ENCODE measurements at places on chromosomes 6 and 20. TPM values are rescaled to one million over a fixed set of nuclear protein-coding genes. Genes with fewer than 3 reads are reported as not detected.

SLC52A3 gene
- polyA plus RNA-seq, result 0.06 TPM

SLC22A23 gene
- 4.9 TPM for polyA plus RNA-seq

HNF4A gene
- 52.3 TPM for polyA plus RNA-seq

SLC25A27 gene
- polyA plus RNA-seq, result 2.5 TPM

COL20A1 gene
- polyA plus RNA-seq, result not detected

NHLRC1 gene
- polyA plus RNA-seq, result 3.5 TPM

FIG4 gene
- 3.8 TPM for polyA plus RNA-seq

EFCAB8 gene
- polyA plus RNA-seq, result not detected

NR2E1 gene
- not detected for polyA plus RNA-seq

JARID2 gene
- polyA plus RNA-seq, result 1.7 TPM

CFAP61 gene
- polyA plus RNA-seq, result not detected

HLA-DQB2 gene
- not detected for polyA plus RNA-seq

TRAPPC3L gene
- 0.14 TPM for polyA plus RNA-seq

SAMD3 gene
- 0.29 TPM for polyA plus RNA-seq

GJA10 gene
- not detected for polyA plus RNA-seq

ZNF318 gene
- 3.6 TPM for polyA plus RNA-seq

PPP1R3G gene
- polyA plus RNA-seq, result 0.25 TPM

KCNK15 gene
- polyA plus RNA-seq, result 0.11 TPM

C6orf141 gene
- 0.33 TPM for polyA plus RNA-seq

GTSF1L gene
- not detected for polyA plus RNA-seq

BPIFB4 gene
- polyA plus RNA-seq, result 0.16 TPM

NMBR gene
- not detected for polyA plus RNA-seq

HLA-DPB1 gene
- polyA plus RNA-seq, result 15.5 TPM

PCED1A gene
- polyA plus RNA-seq, result 13.4 TPM

PROCR gene
- polyA plus RNA-seq, result 7.6 TPM

THBD gene
- polyA plus RNA-seq, result 2.9 TPM

ADAM33 gene
- polyA plus RNA-seq, result 0.11 TPM

C6orf47 gene
- 2.0 TPM for polyA plus RNA-seq

KCNG1 gene
- 0.24 TPM for polyA plus RNA-seq

GPANK1 gene
- 13.8 TPM for polyA plus RNA-seq

AURKA gene
- polyA plus RNA-seq, result 4.2 TPM

PTCHD4 gene
- polyA plus RNA-seq, result 0.07 TPM

HS3ST5 gene
- not detected for polyA plus RNA-seq

ARFGEF3 gene
- polyA plus RNA-seq, result 0.13 TPM

HLA-DOA gene
- polyA plus RNA-seq, result 1.9 TPM

MYLK4 gene
- 0.18 TPM for polyA plus RNA-seq

FOXF2 gene
- polyA plus RNA-seq, result not detected

ADTRP gene
- polyA plus RNA-seq, result 2.0 TPM

RBPJL gene
- not detected for polyA plus RNA-seq

WFDC10B gene
- not detected for polyA plus RNA-seq

BMP7 gene
- polyA plus RNA-seq, result not detected

GCNT2 gene
- 4.3 TPM for polyA plus RNA-seq

OR2J3 gene
- polyA plus RNA-seq, result not detected

MATN4 gene
- 0.05 TPM for polyA plus RNA-seq

ADGB gene
- not detected for polyA plus RNA-seq

OR12D3 gene
- not detected for polyA plus RNA-seq

STX11 gene
- polyA plus RNA-seq, result 2.2 TPM

SEL1L2 gene
- polyA plus RNA-seq, result not detected

NNAT gene
- polyA plus RNA-seq, result 0.24 TPM

PXDC1 gene
- 68.8 TPM for polyA plus RNA-seq

KHDC1L gene
- polyA plus RNA-seq, result not detected

BCAS1 gene
- 0.06 TPM for polyA plus RNA-seq

ALDH8A1 gene
- polyA plus RNA-seq, result 99.4 TPM

GGTLC1 gene
- not detected for polyA plus RNA-seq

COL10A1 gene
- polyA plus RNA-seq, result 0.01 TPM

SLC17A1 gene
- 11.7 TPM for polyA plus RNA-seq

MAP1LC3A gene
- 38.8 TPM for polyA plus RNA-seq

MYLK2 gene
- polyA plus RNA-seq, result not detected

CCM2L gene
- polyA plus RNA-seq, result 1.2 TPM

CCDC170 gene
- polyA plus RNA-seq, result 0.38 TPM
